ENCODE measurements at places on chromosomes 16 and 17.
A peak's percentile ranks its signal among the peaks of the same experiment; 100 is the strongest.

- peaks cover 12% of the 10 kb centered on the region for H3K4me1 ChIP-seq
- no peak overlapping the region for H3K27ac ChIP-seq
- no peak overlapping the region for H3K4me3 ChIP-seq
- no peak for DNase-seq
Measured at GRCh38 chr17:27492470-27492869, 36.2 kb downstream of the KSR1 start.

DNA sequence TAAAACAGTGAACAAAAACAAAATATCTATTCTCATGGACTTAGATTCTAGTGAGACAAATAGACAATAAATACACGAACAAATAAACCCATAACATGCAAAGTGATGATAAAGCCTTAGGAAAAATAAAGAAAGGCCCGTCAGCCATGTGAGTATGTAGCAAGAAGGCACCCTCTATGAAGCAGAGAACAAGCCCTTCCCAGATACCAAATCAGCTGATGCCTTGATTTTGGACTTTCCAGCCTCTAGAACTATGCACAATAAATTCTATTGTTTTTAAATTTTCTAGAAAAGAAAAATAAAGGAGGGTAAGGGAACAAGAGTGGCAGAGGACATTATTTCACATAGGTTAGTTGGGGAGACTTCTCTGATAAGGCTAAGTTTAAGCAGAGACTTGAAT lies 40.7 kb upstream of the SMURF2 start:
- no peaks in the 10 kb centered on the region for H3K27me3 ChIP-seq
- no peaks in the 10 kb centered on the region for H3K36me3 ChIP-seq
- no peak overlapping the region for H3K4me3 ChIP-seq
- no peak for DNase-seq
- H3K27ac ChIP-seq, result no peak overlapping the region

- no peaks in the 10 kb centered on the region for H3K27me3 ChIP-seq
- DNase-seq, result no peak
- no peaks in the 10 kb centered on the region for H3K36me3 ChIP-seq
- no peaks in the 10 kb centered on the region for H3K4me1 ChIP-seq
Measured at GRCh38 chr16:50015631-50016030, 9.4 kb upstream of the CNEP1R1 start.

GRCh38 chr16:67561501-67561823 lies 864 bp upstream of the CTCF start:
- H3K27me3 ChIP-seq, result no peaks in the 10 kb centered on the region
- H3K4me3 ChIP-seq, result peak overlapping the region; percentile 82
- DNase-seq, result no peak
- H3K27ac ChIP-seq, result peak overlapping the region; percentile 99

DNA sequence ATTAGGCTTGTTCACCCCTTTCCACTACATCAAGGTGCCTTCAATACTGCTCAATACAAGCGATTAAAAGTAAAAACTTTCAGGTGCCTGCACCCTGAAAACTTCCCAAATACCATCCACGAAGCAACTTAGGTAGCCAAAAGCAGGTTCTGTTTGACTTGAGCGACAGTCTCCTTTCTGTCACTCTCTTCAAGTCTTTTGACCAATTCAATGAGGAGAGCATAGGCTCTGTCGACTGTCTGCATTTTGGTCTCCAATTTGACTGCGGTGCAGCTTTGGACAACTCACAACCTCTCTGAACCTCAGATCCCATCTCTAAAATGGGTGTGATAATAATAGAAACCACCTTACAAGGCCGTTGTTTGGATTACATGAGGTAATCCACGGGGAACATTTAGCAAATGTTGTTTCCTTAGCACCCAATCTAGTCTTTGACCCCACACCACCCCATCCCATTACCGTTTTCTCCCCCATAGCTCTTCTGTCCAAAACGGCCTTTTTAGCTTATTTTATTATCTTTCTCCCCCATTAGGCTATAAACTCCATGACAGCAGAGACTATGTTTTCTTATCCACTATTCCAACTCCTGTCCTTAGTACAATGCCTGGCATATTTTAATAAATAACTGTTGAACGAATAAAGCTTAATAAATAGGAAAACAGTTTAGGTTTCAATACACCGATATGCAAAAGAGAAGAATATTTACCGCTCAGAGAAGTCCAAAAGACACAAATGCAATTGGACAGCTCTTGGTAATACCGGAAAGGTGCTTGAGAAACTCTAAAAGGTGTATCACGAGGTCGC lies 999 bp downstream of the MARF1 start:
- H3K4me3 ChIP-seq, result peak overlapping the region; percentile 97
- H3K4me1 ChIP-seq, result peaks cover 11% of the 10 kb centered on the region
- peak overlapping the region; percentile 100 for H3K27ac ChIP-seq
- peaks cover 19% of the 10 kb centered on the region for H3K36me3 ChIP-seq
- no peak for DNase-seq

Data from thoracic aorta (tissue), 2 donors.